ENCODE measurements at places on chromosomes 6 and 20.

DNA sequence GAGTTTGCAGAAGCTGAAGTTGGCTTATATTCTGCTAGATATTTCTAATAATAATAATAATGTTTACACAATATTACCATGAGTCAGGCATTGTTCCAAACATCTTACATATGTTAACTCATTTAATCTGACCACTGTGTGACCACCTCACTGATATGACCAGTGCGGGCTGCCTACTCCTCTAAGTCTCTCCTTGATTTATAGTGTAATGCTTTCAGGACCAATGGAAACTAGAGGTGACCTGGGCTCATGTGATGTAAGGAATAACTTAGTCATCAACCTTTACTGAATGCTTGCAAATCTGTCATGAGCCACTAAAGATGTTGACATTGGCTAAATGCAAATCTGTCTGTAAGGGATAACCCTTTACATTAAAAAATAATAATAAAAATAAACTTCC is 51.1 kb upstream of the GPR6 start:
- DNase-seq, result no peak

GRCh38 chr6:142544199-142544838 is 242.5 kb downstream of the ADGRG6 start:
- DNase-seq, result no peak

GRCh38 chr20:34806255-34806654 is 19.2 kb downstream of the NCOA6 start:
- DNase-seq, result no peak

GRCh38 chr6:36063318-36064060 is 35.9 kb downstream of the MAPK14 start:
- no peak for DNase-seq

DNA sequence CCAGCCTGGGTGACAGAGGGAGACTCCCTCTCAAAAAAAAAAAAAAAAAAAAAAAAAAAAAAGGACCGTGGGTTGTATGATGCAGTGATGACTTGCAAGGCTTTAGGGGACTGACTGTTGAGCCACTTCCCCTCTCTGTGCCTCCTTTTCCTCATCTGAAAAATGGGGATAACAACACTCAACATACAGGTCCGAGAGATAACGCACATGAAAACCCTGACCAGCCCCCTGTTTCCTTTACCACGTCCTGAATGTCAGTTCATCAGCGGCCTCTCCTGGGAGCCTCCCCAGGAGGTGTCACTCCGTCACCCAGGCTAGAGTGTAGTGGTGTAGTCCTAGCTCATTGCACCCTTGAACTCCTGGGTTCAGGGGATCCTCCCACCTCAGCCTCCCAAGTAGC is 3.9 kb downstream of the SLA2 start:
- DNase-seq, result no peak

GRCh38 chr6:159739341-159739740 is 12.0 kb downstream of the WTAP start:
- no peak for DNase-seq

GRCh38 chr6:14571001-14571400 is 453.4 kb downstream of the CD83 start:
- no peak for DNase-seq

- no peak for DNase-seq
These were observed 76.0 kb downstream of the ADTRP start for GRCh38 chr6:11702500-11703130.

DNA sequence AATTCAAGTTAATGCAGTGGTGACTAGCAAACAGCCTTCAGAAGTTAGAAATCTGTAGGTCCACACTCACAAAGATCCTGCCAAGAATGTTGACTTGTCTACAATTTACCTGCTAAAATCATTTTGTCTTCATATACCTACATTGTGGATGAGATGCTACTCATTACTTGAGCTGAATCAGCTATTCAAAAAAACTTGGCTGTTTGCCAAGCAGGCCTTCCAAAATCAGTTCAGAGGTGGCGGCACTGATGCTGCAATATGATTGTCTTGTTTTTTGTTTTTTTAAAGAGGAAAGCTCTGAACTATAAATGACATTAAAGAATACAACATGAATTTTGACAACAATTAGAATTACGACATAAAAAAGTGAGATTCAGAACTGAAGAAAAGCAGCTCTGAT is 354.7 kb upstream of the KHDRBS2 start:
- DNase-seq, result no peak

GRCh38 chr6:98137391-98137790 is 697.0 kb upstream of the POU3F2 start:
- DNase-seq, result no peak

DNA sequence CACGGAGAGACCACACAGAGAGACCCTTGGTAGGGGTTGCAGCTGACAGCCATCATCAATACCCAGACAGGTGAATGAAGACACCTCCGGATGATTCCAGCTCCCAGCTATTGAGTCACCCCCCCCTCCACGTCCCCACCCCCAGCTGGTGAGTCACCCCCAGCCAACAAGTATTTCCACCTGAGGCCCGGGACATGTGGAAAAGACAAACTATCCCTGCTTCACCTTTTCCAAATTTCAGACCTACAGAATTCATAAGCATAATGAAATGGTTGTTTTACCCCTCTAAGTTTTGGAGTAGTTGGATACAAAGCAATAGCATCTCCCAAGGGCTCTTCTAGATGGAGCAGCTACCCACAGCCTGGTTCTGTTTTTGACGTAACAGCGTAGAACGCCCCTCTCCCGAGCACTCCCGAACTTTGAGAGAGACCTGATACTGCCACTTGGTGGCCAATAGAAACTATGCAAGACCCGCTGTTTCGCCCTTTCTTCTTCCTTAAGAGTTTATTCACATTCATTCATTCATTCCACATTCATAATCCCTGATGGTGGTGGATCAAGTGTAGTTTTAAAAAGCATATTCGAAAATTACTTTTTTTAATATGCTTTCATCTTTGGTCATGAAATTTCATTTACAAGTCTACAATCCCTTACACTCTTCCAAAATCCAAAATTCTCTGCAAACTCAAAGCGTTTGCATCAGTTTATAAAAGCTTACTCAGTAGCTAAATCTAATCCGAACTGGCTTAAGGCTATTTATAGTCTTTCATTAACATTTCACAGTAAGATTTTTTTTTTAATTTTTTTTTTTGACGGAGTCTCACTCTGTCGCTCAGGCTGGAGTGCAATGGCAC is 15.1 kb upstream of the PPP1R16B start:
- DNase-seq, result no peak

- peak; percentile 46 for DNase-seq
These were observed 161.4 kb downstream of the FOXC1 start for GRCh38 chr6:1770968-1771723.

DNA sequence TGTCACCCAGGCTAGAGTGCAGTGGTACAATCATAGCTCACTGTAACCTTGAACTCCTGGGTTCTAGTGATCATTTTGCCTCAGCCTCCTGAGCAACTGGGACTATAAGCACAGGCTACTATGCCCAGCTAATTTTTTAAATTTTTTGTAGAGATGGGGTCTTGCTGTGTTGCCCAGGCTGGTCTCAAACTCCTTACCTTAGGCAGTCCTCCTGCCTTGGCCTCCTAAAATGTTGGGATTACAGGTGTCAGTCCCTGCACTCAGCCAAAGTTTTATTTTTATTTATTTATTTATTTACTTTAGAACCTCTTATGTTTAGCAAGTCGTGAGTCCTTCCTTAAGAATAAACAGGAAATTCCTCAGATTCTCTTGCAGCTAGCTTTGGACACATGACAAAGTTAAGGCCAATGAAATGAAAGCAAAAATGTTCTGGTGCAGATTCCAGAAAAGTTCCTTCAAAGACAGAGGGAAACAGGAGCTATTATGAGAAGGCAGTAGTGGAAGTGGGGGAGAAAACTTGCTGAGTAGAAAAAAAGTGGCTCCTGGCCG is 19.1 kb downstream of the PIM1 start:
- no peak for DNase-seq

DNA sequence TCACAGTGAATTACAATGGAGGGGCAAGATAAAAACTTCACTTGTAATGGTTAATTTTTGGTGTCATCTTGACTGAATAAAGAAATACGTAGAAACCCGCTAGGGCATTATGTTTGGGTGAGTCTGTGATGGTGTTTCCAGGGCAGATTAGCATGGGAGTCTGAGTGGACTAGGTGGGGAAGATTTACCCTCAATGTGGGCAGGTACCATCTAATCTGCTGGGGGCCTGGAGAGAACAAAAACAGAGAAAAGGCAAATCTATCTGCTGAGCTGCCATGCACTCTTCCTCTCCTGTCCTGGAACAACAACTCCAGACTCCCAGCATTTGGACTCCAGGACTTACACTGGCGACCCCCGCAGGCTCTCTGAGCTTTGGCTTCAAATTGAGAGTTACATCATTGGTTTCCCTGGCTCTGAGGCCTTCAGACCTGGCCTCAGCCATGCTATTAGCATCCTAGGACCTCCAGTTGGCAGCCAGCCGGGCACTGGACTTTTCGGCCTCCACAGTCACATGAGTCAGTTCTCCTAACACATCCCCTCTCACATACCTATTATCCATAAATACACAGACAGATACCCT is 19.7 kb downstream of the NINL start:
- DNase-seq, result no peak

- no peak for DNase-seq
These were observed 363.8 kb upstream of the SULF2 start for GRCh38 chr20:48148916-48149672.

GRCh38 chr6:142853244-142854180 is 91.5 kb downstream of the HIVEP2 start:
- DNase-seq, result no peak

- no peak for DNase-seq
These were observed 395.1 kb downstream of the TFAP2B start for GRCh38 chr6:51213811-51214210.

- no peak for DNase-seq
These were observed 31.2 kb downstream of the FRK start for GRCh38 chr6:116029535-116029934.

DNA sequence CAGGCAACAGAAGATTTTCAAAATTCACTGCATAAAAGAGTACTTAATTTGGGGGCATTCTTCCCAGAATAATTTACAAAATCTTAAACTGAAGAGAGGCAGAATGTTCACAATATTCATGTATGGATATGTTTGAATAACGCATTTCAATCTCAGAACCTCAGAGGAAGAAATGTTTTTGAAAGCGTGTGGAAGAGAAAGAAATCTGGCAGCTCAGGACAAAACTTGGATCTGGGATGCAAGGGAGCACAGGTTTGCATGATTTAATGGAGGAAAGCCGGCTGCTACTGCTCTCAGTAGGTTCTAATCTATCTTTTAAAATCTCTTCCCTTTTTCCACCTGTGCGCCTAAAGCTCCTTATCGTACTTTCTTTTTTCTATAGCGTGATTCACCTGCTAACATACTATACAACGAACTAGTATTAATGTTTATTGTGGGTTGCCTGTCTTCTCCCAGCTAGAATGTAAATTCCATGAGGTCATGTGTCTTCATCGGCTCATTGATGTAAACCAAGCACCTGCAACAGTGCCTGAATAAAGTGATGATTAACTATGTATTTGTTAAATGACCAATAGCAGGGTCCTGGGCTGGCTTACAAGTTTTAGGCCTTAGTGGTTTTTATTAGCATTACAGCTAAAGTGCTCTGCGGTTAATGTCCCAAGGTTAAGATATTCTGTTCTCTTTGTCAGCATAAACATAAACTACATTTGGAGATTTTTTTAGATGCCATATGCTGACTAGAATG is 15.3 kb downstream of the PRL start:
- no peak for DNase-seq

- no peak for DNase-seq
These were observed 1040.0 kb upstream of the MAP3K7 start for GRCh38 chr6:91626911-91627310.

- DNase-seq, result no peak
These were observed 227.9 kb downstream of the TBXT start for GRCh38 chr6:165939601-165940290.

DNA sequence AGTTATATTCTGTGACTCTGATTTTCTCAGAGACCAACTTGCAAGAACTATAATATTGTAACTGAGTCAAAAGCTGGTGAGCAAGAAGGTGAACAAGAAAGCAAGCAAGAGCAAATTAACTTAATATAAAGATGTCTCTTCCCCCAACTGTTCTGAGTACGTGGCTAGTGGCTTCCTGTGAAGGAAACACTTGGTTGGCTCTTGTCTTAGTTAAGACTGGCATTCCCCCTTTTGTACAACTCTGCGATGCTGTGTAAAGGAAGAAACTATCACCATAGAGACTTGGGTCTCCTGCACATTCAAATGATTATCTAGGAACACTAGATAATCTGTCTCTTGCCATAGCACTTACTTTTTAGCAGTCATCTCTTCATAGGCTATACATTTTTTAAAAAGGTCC is 47.3 kb upstream of the TNFAIP3 start:
- DNase-seq, result no peak
